ENCODE measurements at places on chromosomes 13 and 19. TPM values are rescaled to one million over a fixed set of nuclear protein-coding genes. Genes with fewer than 3 reads are reported as not detected.

The ACP7 gene
- total RNA-seq = not detected

The KL gene
- 1.5 TPM for total RNA-seq

The CGB5 gene
- not detected for total RNA-seq

The FREM2 gene
- total RNA-seq = 0.03 TPM
